Stimulated activated CD8-positive, alpha-beta memory T cell treated with anti-CD3 and anti-CD28 coated beads, Interleukin-4, amount 100 ng/mL, for 4 hours (primary cell): ENCODE measurements at places on chromosomes 12 and 14.

DNA sequence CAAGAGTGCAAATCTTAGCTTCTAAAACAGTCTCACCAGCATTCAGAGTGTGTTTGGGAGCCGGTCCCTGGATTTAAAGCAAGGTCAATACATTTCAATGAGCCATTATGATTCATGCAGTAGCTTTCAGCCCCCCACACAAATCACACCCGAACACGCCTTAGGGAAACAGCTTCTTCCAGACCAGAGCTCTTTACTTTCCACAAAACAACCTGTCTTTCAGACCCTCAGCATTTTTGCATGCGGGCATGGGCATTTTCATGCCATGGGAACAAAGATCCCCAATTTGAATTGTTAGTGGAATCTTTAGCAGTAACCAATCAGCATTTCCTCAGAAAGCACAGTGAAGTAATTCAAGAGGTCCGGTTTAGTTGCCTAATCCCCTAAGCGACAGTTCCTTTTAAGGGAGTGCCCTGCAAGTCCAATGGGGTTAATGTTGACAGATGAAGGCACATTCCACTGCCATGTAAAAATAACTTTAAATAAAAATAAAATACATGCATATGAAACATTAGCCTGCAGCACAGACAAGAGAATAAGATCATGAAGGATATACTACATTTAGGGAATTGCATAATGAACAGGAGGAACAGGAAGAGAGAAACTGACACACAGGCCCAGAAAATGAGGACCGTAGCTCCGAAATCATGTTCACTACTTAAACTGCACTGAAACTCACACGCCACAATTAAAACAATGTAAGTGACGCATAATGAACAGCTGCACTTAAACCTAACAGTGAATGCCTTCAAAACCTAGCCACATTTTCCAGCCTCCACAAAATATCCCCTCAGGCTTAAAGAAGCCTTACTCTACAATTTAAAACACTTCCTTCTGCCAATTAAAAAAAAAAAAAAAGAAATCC, 4.0 kb downstream of the VPS37B start:
- no peak for DNase-seq

DNA sequence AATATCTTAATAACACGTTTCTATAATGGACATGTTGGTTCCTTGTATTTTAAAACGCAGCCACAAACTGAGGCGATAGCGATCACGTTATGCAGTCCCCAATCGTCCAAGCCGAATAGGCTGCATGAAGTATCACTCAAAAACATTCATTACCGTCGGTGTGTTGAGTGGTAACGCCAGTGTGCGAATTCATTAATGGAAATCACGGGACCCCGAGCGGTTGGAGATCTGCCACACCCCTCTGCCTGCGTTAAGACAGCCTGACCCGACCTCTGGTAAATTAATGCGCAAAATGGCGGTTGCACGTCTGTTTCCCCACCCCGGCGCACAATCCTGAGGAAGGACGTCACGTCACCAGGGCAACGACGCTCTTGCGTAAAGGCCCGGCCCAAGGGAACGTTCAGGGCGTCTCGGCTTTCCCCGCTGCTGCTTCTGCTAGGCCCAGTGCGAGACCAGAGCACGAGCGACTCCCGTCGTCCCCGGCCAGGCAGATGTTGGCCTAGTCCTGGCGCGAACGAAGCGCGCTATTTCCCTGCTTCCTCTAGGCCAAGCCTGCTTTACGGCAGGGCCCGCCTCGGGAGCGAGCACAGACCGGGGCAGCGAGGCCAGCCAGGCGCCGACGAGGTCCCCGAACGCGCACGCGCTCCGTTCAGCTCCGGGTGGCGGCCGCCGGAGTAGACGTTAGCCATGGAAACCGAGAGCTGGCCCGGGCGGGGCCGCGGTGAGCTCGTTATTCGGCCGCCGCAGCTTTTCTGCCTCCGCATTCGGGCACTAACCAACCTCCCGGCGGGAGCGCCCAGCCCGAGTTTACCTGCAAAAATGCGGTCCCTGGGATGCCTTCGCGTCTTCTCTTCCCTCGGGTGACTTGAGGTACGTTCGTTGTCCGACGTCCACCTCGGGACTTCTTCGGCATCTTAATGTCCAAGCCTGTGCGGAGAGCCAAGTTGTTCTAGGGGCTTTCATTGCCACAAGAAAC, at the start of gene PCNX4:
PCNX4 (plus strand) TSS at position 374 of the 976 bp plus-strand sequence. CDS start 15,716 bp downstream, outside the sequence.
- DNase-seq = peak; percentile 84

GRCh38 chr14:100731846-100732765, 5.4 kb downstream of the DLK1 start:
- no peak for DNase-seq

DNA sequence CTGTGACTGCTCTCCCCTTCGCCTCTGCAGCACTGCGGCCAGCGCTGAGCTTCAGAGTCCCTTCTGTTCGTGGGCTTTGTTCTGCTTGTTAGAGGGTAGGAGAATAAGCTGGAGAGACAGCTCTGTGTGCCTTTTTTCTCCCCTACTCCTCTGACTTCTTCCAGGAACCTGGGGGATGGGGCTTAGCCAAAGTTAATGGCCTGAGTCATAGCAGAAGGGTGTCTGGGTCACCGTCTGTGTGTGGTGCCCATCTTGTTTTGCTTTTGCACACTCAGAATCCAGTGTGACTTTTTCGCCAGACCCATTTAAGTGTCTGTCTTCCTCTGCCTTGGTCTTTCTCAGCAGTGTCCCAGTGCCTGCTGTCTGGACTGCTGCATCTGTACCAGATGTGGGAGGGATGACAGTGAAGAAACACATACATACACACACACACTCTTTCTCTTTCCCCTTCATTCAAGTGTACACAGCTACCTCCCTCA, 3.0 kb downstream of the KIF5A start:
- no peak for DNase-seq

DNA sequence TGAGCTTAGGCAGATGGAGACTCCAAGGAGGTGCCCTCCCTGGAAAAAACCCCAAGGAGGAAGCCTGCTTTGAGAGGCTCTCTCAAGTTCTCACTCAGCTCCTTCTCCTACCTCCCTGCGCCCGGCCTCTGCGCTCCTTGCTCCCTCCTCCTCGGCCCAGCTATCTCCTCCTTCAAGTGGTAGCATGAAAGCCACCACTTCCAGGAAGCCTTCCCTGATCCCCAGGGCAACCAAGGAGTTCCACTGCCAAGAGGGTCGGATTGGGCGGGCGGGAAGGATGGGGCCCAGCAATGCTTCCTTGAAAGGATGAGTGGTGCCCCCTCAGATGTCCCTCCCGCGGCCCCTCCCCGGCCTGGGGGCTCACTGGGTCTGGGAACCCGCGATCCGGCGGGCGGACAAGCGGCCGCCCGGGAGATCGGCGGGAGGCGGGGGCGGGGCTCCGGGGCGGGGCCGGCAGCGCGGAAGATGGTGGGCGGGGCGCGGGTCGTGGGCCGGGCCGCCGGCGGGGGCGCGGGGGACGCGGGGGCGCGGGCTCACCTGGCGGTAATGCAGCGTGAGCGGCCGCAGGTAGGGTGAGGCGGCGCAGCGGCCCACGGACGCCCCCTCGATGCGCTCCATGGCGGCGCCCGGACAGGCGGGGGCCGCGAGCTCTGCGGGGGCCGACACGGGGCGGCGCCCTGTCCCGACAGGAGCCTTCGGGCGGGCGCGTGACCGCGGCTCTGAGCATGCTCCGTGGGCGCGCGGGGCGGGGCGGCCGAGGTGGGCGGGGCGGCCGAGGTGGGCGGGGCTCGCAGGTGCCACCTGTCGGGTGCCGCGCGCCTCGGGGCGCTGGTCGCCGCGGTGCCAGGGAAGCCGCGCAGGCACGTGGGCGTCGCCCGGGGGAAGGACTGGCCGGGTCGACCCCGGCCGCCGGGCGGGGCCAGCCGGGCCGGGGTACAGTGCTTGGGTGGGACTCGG, at the start of gene NUDT14:
NUDT14 (minus strand) TSS at position 721 of the 957 bp plus-strand sequence; CDS start at position 618, 103 bp downstream.
- peak; percentile 72 for DNase-seq

DNA sequence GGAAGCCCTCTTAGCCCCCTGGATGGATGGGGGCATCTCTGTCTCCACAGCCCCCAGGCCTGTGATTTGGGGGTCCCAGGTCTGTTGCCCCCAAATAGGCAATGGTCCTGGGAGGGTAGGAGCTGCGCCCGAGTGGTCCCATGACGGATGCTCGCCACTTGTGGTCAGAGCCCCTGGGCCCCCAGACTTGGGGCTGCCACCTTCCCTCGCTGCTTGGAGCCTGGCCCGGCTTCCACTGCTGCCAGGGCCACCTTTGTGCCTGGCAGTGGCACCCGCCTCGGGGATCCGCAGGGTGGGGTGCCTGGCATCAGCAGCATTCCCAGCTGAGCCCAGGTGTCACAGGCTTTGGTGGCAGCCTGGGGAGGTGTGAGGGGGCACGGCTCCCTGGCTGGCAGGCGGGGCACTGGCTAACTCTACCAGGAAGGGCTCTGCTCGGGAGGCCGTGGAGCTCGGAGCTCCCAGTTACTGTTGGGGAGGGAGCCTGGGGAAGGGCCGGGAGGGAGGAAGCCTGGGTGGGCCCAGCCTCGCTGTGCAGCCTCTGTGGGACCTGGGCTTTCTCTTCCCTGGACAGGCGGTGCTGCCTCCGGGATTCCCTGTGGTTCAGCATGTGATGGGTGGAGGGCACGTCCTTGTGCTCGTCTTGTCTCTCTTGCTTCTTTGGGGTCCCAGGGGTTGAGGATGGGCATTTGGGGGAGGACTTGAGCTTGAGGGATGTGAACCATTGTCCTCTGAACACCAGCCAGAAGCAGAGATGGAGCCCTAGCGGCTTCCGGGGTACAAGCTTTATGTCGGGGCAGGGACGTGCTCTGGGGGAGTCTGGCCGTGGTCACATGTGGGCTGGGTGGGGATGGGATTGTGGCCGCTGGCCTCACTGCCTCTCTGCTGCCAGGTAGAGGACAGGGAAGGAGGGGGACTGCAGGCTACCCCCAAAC, 5.4 kb downstream of the KIF26A start:
- no peak for DNase-seq
